ENCODE measurements at places on chromosomes 6 and 20.

DNA sequence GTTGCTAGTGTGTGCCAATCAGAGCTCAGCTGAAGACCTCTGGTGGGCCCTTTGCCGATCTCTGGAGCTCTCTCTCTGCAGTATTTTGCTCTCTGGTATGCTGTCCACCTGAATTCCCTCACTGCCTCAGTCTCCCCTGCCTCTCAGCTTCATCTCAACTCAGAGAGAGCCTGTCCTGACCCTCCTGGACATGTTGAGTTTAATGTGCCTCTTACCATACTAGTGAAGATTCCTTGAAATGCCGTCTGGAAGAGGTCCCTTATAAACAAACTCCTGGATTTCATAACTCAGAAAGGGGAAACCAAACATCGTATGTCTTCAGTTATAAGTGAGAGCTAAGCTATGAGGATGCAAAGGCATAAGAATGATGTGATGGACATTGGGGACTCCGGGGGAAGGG is 231.1 kb upstream of the ZNF217 start:
- no peak for DNase-seq

- no peak for DNase-seq
Observed at GRCh38 chr6:106659859-106660258, 30.5 kb downstream of the QRSL1 start.

GRCh38 chr6:41722969-41723529 is 12.4 kb downstream of the TFEB start:
- DNase-seq, result no peak

- DNase-seq, result no peak
Observed at GRCh38 chr6:35224720-35225119, 11.0 kb downstream of the SCUBE3 start.

DNA sequence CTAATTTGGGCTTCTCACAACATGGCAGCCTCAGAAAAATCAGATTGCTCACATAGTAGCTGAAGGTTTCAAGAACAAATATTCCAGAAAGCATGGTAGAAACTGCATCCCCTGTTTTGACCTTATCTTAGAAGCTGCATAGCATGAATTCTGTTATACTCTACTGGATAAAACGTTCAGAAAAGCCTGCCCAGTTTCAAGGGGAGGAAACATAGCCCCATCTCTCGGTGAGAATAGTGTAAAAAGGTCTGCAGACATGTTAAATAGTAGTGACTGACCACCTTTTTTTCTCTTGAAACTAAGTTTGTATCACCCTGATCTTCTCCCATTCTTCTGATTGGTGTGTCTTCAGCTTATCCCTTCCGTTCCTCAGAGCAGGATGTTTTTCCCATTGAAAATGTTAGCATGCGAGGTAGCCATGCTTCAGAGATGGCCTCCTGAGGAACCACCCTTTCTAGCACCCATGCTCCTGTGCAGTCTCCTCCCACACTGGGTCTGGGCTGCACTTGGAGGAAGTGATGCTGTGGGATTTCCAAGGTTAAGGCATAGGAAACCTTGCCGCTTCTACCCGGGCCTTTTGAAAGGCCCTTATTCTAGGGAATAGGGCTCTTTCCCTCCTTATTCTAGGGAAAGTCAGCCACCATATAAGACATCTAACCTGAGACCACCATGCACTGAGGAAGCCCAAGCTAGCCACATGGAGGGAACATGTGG is 50.1 kb downstream of the MARCKS start:
- DNase-seq, result no peak

DNA sequence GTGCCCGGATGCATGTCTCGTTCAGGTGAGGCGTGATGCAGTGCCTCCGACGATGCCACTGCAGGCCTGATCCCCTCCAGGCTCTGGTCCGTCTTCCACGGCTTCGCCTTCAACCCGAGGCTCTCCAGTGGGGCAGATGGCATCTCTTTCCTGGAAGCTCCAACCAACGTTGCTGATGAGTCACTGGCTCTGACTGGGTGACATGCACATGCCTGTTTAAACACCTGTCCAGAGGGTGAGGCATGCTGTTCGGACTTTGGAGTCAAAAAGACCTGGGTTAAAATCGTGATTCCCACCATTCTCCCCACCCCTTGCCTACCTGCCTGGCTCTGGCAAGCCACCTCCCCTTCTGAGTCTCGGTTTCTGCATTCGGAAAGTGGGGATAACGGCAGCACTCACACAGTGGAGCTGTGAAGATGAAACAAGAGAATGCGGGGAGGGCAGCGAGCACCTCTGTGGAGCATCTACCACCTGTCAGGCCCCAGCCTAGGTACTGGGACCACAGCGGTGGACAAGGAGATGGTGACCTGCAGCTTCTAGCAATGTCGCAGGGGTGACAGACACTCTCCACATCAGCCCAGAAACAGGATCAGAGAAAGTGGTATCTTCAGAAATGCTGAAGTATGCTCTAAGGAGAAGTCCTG is 8.5 kb upstream of the EDN3 start:
- no peak for DNase-seq

DNA sequence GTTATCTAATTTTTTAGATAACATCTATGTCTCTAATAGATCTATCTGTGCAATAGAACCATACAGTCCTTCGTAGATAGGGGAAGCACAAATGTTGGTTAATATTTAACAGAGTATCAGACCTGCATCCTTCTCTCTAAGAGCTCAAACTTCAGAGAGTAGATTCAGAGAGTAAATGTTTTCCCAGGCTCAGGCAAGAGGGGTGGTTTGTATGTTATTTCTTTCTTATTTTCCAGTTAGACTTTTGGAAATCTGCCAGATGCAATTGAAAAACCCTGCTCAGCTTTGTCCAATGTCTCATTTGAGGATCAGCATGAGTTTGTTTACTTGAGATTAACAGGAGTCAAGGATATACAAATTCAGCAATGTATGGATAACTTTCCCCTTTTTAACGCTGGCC is 361.9 kb downstream of the BCKDHB start:
- DNase-seq, result no peak

DNA sequence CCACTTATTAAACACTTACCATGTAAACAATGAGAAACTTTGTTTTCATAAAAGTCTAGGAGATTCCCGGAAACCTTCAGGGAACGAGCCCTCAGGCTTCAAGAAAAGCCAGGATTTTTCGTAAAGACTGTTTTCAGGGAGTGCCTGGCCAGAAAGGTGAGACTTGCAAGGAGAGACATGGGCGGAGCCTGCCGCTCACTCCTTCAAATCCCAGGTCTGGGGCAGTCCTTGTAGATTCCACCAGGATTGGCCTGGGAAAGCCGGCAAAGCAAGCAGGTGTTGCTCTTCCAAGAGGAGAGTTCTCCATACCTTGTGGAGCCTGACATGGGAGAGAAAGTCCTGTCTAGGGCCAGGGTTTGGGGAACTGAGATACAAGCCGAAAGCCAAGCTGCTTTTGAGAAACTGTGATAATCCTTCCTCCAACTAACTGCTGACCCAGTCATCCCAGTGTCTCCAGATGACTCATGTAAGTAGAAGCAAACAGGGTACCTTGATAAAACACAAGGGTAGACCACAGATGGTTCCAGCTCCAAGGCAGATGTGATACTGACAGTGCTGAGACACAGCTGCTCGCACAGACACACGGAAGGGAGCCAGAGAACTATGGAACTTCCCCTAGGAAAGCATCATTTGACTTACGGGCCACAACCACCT is 69.4 kb upstream of the NAA20 start:
- peak; percentile 15 for DNase-seq

GRCh38 chr6:106608080-106608668 is 21.1 kb downstream of the RTN4IP1 start:
- peak; percentile 41 for DNase-seq

DNA sequence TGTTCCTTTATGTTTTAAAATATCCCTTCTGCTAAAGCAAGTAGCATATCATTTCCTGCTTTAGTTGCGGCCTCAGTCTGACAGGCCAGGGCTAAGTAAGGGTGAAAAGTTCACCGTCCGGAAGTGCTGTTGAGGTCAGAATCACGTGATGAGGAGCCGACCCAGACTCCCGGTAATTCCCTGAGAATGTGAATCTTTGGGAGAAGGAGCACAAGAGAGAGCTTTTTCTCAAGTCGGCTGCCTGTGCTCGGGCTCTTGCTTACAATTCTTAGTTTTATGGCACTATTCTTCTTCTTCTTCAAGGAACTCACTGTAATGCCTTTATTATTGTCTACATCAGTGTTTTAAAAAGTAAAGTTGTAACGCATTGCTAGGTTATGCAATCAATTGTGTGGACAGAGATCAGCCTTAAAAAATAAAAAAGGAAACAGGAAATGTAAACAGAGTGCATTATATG is 309.3 kb downstream of the PRL start:
- DNase-seq, result peak; percentile 95

GRCh38 chr20:1895674-1896483 is 672 bp downstream of the SIRPA start:
- no peak for DNase-seq

GRCh38 chr20:3972161-3972560 is 43.2 kb downstream of the RNF24 start:
- no peak for DNase-seq

- no peak for DNase-seq
Observed at GRCh38 chr6:9435281-9435680, 979.6 kb downstream of the TFAP2A start.

- no peak for DNase-seq
Observed at GRCh38 chr6:111899531-111899930, 26.3 kb upstream of the FYN start.
